ENCODE measurements at places on chromosomes 7 and 10. TPM values are rescaled to one million over a fixed set of nuclear protein-coding genes. Genes with fewer than 3 reads are reported as not detected.

DNA sequence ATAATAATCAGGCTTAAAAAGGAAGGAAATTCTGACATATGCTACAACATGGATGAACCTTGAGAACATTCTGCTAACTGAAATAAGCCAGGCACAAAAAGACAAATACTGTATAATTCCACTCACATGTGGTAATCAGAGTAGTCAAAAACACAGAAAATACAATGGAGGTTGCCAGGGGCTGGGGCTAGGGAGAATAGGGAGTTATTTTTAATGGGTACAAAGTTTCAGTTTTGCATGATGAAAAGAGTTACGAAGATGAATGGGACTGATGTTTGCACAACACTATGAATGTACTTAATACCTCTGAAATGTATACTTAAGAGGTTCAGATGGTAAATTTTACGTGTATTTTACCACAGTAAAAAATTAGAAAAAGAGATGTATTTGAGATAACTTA is 145.6 kb downstream of the DOCK4 start:
- DNase-seq: no peak

GRCh38 chr10:33217854-33218253 is 116.6 kb downstream of the NRP1 start:
- DNase-seq: no peak

DNA sequence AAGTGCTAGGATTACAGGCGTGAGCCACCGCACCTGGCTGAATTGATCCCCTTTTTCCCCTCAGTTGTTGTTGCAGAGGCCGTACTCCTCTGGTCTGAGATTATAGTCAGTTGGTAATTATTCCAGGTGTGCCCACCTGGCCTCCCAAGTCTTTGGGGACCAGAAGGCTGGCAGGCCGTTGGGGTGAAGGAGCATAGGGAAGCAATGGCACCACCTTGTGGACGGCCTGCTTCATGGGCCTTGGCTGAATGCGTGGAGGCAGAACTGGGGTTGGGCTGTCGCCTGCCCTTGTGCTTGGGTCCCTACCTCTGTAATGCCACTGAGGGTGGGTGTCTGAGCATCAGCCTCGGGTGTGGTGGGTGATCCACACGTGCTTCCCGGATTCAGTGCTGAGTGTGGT is 125.7 kb downstream of the RGS10 start:
- DNase-seq: peak; percentile 71

The ABCB1 gene
- 39.5 TPM for total RNA-seq

GRCh38 chr7:4745265-4745919 is 30.0 kb upstream of the AP5Z1 start:
- DNase-seq: no peak

DNA sequence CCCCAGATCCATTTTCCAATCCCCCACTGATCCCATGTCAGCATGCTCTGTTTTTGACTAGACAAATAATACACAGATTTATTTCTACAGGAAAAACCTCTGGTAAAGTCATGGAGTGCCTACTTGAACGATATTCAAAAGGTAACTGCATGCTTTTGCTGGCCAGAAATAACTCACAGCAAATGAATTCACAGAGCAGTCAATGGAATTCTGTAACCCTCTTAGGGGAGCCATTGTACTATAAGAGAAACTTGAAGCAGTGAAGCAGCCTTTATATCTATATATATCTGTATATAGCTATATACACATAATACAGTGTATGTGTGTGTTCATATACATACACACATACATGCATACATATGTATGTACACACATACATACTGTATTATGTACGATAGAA is 29.0 kb upstream of the MEOX2 start:
- no peak for DNase-seq

DNA sequence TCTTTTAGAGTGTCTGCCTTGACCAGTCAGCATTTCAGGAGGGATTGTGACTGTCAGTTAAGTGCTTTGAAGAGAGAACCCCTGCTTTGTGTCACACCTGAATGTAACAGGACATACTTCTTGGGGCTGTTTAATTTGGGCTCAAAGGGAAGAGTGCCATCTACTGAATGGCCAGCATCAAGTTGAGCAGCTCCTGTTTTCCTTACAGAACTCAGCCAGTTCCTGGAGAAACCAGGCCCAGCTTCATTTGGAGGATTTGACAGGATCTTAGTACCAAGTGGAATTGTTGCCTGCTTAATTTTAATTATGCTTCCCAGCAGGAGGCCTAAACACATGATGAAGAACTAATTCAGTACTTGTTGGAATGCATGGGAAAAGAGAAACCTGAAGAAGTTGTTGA is 8.3 kb downstream of the ADD3 start:
- DNase-seq: no peak

GRCh38 chr10:106960812-106961211 is 203.7 kb downstream of the SORCS1 start:
- no peak for DNase-seq

The GPR37 gene
- 1.1 TPM for total RNA-seq

DNA sequence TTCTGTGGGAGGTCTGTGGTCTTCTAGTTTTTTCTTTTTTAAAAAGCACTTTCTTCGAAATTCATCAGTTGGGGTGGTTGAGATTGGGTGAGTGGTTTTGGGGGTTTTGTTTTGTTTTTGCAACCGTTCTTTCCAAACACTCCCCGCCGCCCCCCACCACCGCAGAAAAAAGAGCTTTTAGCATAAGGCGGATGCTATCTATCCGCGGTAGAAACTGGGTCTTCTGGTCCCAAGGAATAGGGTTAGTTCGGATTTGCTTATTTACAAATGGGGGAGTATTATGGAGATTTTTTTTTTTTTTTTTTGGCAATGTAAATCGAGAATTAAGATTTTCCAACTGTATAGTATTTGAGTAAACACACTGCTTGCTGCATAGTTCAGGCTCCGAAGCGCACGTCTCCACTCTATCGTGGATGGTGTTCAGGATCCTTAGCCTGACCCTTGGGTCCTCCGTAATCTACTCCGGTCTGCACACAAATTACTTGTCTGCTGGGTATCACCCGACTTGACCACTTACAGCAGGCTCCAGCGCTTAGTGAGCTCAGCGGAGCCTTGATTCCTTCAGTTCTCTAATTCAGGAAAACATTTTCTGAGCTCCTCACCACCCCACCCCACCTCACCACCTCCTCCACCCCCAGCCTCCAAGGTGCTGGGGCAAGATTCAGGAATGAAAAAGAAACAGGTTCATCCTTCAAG is 757 bp upstream of the NRCAM start:
- no peak for DNase-seq

DNA sequence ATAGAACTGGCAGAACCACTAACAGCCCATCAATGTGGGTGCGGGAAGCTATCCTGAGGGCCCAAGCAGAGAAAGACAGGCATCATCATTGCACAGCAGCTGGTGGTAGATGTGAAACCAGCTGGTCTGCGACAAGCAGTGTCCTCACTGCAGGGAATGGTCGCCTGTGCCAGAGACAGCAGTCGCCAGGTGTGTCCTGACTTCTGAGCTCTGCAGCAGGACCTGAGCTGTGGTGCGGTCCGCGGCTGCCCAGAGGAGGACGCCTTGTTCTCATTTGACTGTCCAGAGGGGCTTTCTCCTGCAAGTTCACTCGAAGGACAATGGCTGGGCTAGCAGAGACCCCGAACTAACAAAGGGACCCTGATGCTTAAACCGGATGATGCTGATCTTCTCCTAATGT is 97.4 kb downstream of the LRRC18 start:
- DNase-seq: no peak

DNA sequence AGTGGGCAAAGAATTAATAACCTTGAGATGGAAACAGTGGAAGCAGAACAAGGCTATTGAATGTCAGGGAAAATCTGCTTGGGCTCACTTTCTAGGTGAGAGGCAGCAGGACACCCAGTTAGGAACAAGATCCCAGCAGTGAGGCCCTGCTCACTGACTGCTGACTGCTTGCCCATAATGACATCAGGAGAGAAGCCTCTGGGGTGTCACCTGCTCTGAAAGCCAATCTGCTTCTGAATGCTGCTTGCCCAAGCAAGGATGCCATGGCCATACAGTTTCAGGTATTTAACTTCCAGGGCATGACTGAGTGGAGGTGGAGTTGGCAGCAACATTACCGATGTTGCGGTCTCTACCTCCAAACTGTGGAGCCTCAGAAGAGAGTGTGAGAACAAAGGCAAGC is 11.7 kb upstream of the WAPL start:
- no peak for DNase-seq

DNA sequence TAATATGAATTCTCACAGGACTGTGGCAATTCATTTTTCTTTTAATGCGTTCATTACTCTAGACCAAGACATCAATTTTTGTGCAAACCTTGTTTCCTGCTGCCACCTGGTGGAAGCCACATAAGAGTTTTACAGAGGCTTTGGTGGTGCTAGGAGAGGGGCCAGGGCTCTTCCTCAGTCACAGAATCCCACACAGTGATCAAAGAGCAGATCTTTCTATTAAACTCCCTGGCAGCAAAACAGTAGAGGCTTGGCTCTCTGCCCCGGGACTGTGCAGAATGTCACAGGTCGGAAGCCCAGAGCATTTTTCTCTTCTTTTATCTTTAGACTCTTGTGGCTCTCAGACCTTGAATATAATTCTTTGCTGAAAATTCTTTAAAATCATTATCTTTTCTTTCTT is 506.4 kb upstream of the C7orf33 start:
- peak; percentile 46 for DNase-seq

The OPN1SW gene
- total RNA-seq: not detected

DNA sequence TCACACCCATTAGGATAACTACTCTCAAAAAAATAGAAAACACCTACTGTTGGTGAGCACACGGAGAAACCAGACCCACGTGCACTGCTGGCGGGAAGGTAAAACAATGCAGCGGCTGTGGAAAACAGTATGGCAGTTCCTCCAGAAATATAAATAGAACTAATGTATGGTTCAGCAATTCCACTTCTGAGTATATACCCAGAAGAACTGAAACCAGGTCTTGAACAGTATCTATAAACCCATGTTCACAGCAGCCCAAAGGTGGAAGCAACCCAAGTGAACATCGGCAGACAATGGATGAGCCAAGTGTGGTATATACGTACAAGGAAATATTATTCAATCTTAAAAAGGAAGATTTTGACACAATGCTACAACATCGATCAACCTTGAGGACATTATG is 164.7 kb downstream of the ZMYND11 start:
- DNase-seq: no peak

The HNRNPH3 gene
- total RNA-seq: 89.4 TPM

GRCh38 chr10:117271427-117271826 is 30.5 kb downstream of the SLC18A2 start:
- no peak for DNase-seq

The C10orf67 gene
- not detected for total RNA-seq

DNA sequence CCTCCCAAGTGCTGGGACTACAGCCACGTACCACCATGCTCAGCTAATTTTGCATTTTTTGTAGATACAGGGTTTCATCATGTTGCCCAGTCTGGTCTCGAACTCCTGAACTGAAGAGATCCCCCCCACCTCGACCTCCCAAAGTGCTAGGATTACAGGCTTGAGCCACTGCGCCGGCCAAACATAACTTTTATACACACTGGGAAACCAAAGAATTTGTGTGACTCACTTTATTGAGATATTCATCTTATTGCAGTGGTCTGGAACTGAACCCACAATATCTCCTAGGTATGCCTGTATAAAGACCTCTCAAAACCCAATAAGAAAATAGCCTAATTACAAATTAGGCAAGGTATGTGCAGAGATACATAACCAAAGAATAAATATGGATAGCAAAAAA is 182.6 kb upstream of the FEZF1 start:
- no peak for DNase-seq

GRCh38 chr10:106086391-106086790 is 1078.1 kb downstream of the SORCS1 start:
- no peak for DNase-seq

GRCh38 chr7:91463330-91463729 is 199.1 kb downstream of the FZD1 start:
- DNase-seq: no peak

The TMEM178B gene
- total RNA-seq: 0.32 TPM

GRCh38 chr7:3274131-3274530 is 26.9 kb upstream of the SDK1 start:
- no peak for DNase-seq

The CDC14C gene
- total RNA-seq: not detected

DNA sequence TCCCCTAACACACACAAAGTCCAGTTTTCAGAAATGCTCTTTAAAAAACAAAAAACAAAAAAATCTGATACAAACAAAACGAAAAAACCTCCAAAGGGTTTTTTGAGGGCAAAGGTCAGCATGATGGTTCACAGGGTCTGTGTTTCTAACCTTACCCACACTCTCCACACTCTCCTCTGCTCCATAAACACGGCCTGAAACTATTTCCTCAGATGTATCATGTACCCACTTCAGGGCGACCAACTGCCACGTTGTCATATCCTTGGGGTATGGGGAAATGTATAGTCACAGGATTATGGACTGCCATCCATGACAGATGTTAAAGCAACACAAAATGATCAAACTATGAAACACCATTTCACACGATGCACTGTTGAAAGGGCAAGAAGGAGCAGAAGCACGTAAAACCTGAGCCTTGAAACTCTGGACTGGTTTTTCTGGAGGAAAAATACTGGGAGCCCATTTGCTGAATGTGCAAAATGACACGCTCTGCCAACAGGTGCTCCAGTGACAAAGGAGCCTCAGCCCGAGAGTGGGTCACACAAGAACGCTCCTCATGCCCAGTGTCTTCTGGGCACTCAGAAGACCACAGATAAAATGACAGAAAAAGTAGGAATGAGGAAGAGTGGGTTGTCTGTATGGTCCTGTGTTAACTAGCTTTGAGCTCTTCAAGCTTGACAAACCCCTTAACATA is 15.8 kb downstream of the NAPEPLD start:
- DNase-seq: no peak

The NXPH1 gene
- not detected for total RNA-seq

DNA sequence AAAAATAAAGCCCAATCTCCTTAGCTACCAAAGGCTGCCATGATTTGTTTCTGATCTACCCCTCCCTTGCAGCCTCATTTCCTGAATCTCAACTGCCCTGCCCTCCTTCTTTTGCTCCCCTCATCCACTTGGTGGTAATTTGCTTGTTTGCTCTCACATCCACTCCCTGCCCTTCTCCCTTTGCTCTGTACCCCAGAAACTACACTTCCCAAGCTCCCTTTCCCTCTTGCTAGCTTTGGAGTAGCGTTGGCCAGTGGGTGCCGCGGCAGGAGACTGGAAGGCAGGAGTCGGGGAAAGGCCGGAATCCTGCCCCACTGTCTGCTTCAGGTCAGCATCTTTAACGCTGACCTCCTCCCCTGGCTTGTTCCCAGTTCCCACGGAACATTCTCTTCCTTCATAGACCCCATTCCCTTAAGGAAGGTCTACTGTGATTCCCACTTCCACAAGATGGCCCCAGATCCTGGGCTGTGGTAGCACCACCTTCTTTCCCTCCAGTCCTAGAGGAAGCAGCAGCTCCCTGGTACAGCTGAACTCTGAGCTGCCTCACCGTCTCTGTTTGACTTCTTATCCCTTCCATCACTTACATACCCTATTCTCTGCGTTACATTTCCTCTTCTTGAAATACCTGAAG is 79.1 kb downstream of the PIK3CG start:
- no peak for DNase-seq
